ENCODE measurements at places on chromosomes 6 and 20.

GRCh38 chr6:26216886-26217713 is 129.9 kb downstream of the HFE start:
- DNase-seq: peak; percentile 57

GRCh38 chr6:7151381-7151780 is 43.6 kb downstream of the RREB1 start:
- no peak for DNase-seq

GRCh38 chr20:2219481-2220006 is 76.3 kb upstream of the TGM3 start:
- no peak for DNase-seq

- DNase-seq: no peak
These were observed 95.9 kb upstream of the DTNBP1 start for GRCh38 chr6:15758631-15759215.

DNA sequence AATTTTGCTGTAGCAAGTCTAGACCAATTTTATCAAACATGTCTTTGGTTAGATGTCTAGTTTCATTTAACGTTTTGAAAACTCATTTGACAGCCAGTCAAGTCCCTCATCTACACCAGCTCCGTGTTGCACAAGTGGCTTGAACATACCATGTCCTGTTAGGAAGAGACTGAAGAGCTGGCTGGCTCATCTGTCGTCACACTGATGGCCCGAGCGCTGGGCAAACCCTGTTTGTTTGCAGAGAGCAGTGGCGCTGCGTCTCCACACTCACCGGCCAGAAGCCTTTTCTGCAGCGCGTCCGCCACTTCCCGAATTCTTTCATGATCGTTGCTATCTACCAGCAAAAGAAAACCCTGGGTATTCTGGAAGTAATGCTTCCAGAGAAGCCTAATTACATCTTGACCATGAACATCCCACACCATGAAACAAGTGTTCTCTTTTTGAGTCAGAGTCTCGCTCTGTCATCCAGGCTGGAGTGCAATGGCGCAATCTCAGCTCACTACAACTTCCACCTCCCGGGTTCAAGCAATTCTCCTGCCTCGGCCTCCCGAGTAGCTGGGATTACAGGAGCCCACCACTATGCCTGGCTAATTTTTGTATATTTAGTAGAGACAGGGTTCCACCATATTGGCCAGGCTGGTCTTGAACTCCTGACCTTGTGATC is 10.7 kb upstream of the TCFL5 start:
- DNase-seq: no peak

- no peak for DNase-seq
These were observed 40.2 kb downstream of the TM9SF4 start for GRCh38 chr20:32149566-32150170.

Data from activated CD4-positive, CD25-positive, alpha-beta regulatory T cell treated with anti-CD3 and anti-CD28 coated beads, Interleukin-2, amount 50 U/mL, for 16 hours (primary cell).